ENCODE measurements at places on chromosomes 7 and 10. TPM values are rescaled to one million over a fixed set of nuclear protein-coding genes. Genes with fewer than 3 reads are reported as not detected.

GRCh38 chr7:116583653-116584052, 58.8 kb downstream of the CAV1 start:
- no peak for DNase-seq
- H3K27me3 ChIP-seq = no peaks in the 10 kb centered on the region
- H3K36me3 ChIP-seq = no peaks in the 10 kb centered on the region
- H3K4me1 ChIP-seq = peaks cover 39% of the 10 kb centered on the region

GRCh38 chr7:116212869-116213268, 2.5 kb downstream of the TES start:
- H3K4me3 ChIP-seq = peak overlapping the region; percentile 78
- H3K4me1 ChIP-seq = peaks cover 58% of the 10 kb centered on the region
- peak overlapping the region; percentile 98 for H3K27ac ChIP-seq
- DNase-seq = peak; percentile 78

Gene HOGA1
- not detected for total RNA-seq

Gene ZNF425
- 1.1 TPM for total RNA-seq

Gene CLDN12
- total RNA-seq = 32.9 TPM

Gene KLF14
- not detected for total RNA-seq

GRCh38 chr10:129199826-129200225, 267.2 kb upstream of the MGMT start:
- no peaks in the 10 kb centered on the region for H3K4me1 ChIP-seq
- H3K27me3 ChIP-seq = no peaks in the 10 kb centered on the region
- H3K36me3 ChIP-seq = no peaks in the 10 kb centered on the region
- no peak overlapping the region for H3K4me3 ChIP-seq
- no peak overlapping the region for H3K27ac ChIP-seq
- no peak for DNase-seq

- peak; percentile 7 for DNase-seq
- no peaks in the 10 kb centered on the region for H3K36me3 ChIP-seq
- H3K4me1 ChIP-seq = no peaks in the 10 kb centered on the region
- H3K4me3 ChIP-seq = no peak overlapping the region
- H3K27me3 ChIP-seq = no peaks in the 10 kb centered on the region
These were observed 425.0 kb upstream of the ETV1 start for GRCh38 chr7:14414274-14414986.

Data from A673 (cell line).